Pericardium fibroblast (primary cell): ENCODE measurements at places on chromosomes 6 and 20. TPM values are rescaled to one million over a fixed set of nuclear protein-coding genes. Genes with fewer than 3 reads are reported as not detected.

ATP9A gene
- 7.7 and 12.8 TPM in 2 replicates for total RNA-seq

WFDC2 gene
- total RNA-seq = not detected in 2 replicates

EFCAB8 gene
- total RNA-seq = under 0.01 TPM in 1 of 2 replicates, not detected in the other

TGM3 gene
- under 0.01 TPM in 1 of 2 replicates, not detected in the other for total RNA-seq

TNF gene
- not detected in 2 replicates for total RNA-seq

CDC40 gene
- total RNA-seq = 11.8 and 13.6 TPM in 2 replicates

CST4 gene
- total RNA-seq = not detected in 2 replicates

HLA-DMB gene
- total RNA-seq = 0.23 TPM in 1 of 2 replicates, not detected in the other

GTF3C6 gene
- total RNA-seq = 31.3 and 48.7 TPM in 2 replicates

DYNLRB1 gene
- 105 and 133 TPM in 2 replicates for total RNA-seq

DDO gene
- 1.3 TPM in 1 of 2 replicates, not detected in the other for total RNA-seq

REPS1 gene
- 15.7 and 19.3 TPM in 2 replicates for total RNA-seq

COX4I2 gene
- 0.23 TPM in 1 of 2 replicates, not detected in the other for total RNA-seq

SIRPB1 gene
- total RNA-seq = 0.77 and 1.9 TPM in 2 replicates

SPATS1 gene
- total RNA-seq = not detected in 2 replicates

BPIFA1 gene
- total RNA-seq = not detected in 2 replicates

RCAN2 gene
- 0.51 TPM in 1 of 2 replicates, not detected in the other for total RNA-seq

TMEM74B gene
- total RNA-seq = not detected in 2 replicates

KATNA1 gene
- total RNA-seq = 16.8 and 20.1 TPM in 2 replicates

MPIG6B gene
- total RNA-seq = not detected in 2 replicates

CENPQ gene
- 4.0 and 5.1 TPM in 2 replicates for total RNA-seq

FOXA2 gene
- total RNA-seq = not detected in 2 replicates

CGA gene
- total RNA-seq = not detected in 2 replicates

DOK5 gene
- total RNA-seq = 9.9 and 12.7 TPM in 2 replicates

TRAPPC3L gene
- 0.47 TPM in 1 of 2 replicates, not detected in the other for total RNA-seq

HEY2 gene
- total RNA-seq = not detected in 2 replicates

MYH7B gene
- 0.12 TPM in 1 of 2 replicates, not detected in the other for total RNA-seq

TDRD6 gene
- total RNA-seq = not detected in 2 replicates

GSTA3 gene
- total RNA-seq = not detected in 2 replicates
